ENCODE measurements at places on chromosomes 1 and 21.

- DNase-seq: no peak
Measured at GRCh38 chr1:245258271-245258920, 103.6 kb downstream of the KIF26B start.

DNA sequence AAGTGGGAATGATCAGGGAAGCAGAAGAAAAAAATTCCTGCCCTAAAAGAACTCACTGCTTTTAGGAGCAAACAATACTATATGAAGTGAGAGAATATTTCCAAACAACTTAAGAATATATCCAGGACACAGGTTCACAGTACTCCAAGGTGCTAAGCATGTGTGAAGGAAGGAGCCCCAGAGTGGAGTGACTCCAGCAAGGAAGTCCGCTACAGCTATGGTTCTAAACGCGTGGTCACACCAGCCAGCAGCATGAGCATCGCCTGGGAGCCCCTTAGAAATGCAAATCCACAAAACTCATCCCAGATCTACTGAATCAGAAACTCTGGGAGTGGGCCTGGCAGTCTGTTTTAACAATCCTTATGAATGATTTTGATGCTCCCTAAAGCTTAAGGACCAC, 36.1 kb downstream of the GADD45A start:
- DNase-seq: no peak

GRCh38 chr1:211532088-211532444, 40.1 kb upstream of the RD3 start:
- no peak for DNase-seq

DNA sequence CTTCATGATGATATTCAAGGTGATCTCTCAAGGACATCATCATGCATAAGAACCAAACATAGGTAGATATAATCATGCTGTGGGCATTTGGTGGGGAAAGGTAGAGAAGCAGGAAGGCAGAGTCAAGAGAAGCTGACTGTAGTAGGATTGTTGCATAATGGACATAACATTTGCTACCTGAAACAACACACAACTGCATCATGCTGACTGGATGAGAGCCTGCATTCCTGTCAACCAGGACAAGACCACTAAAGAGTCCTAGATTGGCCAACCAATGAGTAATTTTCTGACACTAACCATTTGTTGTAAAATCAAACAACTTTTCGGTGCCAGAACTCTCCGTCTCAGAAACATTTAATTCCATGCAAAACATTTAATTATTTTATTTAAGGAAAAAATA, 377.2 kb downstream of the PLPP3 start:
- DNase-seq: no peak

DNA sequence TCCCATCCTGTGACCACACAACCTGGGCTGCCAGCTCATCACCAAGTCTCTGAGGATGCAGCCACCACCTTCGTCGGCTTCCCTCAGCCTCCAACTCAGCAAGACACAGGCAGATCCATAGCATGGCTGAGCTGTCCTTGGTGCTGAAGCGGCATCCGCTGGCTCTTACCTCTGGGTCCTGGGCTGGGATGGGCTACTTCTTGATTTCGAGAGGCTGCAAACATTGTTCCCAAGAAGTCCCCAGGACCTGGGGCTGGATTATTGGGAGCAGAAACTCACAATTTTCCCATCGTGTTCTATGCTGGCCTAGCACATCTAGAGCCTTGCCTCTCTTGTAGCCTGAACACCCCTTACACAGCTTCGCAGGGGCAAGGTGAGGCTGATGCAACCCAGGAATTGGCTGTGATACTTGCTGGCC, 24.9 kb upstream of the C1QA start:
- DNase-seq: peak; percentile 79

- no peak for DNase-seq
Measured at GRCh38 chr1:84386716-84387479, 11.4 kb upstream of the DNASE2B start.

- no peak for DNase-seq
Measured at GRCh38 chr1:47411436-47411835, 4.6 kb upstream of the FOXE3 start.

DNA sequence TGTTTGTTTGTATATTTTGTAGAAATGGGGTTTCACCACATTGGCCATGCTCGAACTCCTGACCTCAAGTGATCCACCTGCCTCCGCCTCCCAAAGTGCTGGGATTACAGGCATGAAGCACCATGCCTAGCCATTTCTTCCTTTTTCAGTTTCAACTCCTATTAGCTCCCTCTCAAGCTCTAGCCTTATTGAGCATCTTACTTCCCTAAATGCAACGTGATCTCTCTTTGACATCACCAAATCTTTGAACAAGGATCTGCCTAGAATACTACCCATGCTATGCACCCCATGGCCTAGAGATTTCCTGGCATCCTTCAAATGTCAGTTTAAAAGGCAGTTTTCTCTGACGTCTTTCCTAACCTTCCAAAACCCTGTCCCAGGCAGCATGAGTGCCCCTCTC, 91.1 kb upstream of the NR5A2 start:
- DNase-seq: no peak

DNA sequence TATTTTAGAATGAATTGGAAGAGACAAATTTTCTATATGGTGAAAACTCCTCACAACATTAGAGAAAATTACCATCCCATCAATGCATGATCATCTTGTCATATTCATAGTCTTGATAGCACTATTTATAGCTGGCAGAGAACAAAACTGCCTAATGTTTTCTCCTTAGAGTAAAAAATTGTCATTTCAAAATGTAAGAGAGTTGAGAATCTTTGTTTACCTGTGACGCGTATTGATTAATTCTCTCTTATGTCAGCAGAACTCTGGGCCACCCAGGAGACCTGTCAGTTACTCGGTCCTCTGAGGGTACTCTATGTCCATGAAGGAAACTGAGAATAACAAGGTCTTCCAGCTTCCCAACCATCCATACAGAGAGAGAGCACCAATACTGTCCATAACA, 381.4 kb upstream of the ZP4 start:
- no peak for DNase-seq

DNA sequence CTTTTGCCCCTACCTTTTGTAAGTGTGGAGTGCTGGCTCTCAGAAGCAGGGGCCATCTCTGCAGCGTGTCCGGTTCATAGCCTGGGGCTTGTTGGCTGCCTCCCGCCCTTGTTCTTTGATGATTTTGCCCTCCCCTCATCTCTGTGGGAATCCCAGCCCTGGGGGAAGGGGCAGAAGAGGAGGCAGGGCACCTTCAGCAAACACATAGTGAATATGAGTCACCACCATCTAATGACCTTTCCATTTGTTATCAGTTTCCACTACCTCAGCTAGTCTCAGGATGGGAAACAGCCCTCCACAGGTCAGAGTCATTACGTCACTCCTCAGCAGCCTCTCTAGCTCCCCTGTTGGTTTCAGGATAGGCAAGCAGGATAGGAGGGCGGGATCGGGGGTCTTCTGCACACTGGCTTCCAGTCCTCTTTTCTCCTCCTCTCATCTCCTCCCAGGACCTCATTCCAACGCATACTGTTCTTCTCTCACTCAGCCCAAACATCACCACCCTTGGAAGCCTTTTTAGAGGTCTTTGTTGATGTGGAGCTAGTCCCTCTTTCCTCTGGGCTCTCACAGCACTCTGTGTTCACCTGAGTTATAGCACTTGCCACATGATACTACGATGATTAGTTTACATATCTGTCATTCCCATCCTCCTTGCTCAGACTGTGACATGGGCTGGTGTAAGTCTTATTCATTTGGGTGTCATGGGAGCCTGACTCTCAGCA, 15.8 kb downstream of the GADD45A start:
- DNase-seq: peak; percentile 67

GRCh38 chr21:37380349-37381323, 14.1 kb downstream of the DYRK1A start:
- no peak for DNase-seq

GRCh38 chr1:30721812-30722537, 1.4 kb downstream of the MATN1 start:
- DNase-seq: no peak

GRCh38 chr1:229657993-229658755, 32.1 kb downstream of the URB2 start:
- no peak for DNase-seq

DNA sequence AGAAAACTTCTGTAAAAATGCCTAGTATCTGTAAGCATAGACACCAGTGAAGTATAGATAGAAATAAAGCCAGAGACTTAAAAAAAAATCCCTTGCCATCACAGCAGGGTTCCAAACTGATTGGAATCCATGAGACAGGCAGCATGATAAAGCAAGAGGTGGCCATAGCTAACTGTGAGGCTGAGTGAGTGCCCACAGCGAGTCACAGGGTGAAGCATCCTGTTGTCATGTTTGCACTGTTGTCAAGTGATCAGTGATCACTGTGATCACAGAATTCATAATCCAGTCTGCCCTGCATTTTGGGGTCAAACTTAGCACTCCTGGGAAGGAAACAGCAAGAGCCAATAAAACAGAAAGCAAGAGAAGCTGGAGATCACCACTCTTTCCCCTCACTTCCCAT, 33.3 kb downstream of the LRRC8B start:
- DNase-seq: no peak
